ENCODE measurements at places on chromosomes 11 and 22.
A peak's percentile ranks its signal among the peaks of the same experiment; 100 is the strongest.

- no peak for DNase-seq
Observed at GRCh38 chr11:78428773-78429172, 11.2 kb upstream of the GAB2 start.

DNA sequence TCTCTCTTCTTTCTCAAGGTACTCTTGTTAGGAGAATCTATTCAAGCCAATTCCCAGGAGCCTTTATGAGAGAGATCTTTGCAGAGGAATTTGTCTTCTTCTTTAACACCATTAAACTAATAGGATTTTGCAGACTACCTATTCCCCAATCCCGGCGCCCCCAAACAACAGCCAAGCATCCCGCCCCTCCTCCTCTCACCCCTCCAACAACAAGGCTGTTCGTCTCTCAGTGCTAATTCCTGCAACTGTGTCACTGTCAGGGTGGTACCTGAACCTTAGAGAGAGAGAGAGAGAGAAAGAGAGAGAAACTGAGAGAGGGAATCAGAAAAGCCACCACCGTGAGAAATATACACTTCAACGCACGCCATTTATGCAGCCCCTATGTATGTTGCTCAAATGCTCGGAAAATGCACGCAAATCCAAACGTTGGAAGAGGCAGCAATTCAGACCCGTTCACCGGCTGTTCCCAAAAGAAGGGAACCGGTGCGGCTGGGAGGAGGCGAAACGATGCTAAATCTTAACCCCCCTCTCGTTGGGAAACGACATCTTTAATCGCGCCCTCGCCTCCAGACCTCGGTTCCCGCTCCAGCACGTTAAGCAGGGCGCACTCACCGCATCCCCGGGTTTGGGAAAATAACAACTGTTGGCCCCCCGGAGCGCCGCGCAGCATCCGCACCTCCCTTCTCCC is 961 bp downstream of the KCNA4 start:
- DNase-seq = no peak

GRCh38 chr11:123430721-123431497 is 840 bp downstream of the GRAMD1B start:
- peak; percentile 42 for DNase-seq

DNA sequence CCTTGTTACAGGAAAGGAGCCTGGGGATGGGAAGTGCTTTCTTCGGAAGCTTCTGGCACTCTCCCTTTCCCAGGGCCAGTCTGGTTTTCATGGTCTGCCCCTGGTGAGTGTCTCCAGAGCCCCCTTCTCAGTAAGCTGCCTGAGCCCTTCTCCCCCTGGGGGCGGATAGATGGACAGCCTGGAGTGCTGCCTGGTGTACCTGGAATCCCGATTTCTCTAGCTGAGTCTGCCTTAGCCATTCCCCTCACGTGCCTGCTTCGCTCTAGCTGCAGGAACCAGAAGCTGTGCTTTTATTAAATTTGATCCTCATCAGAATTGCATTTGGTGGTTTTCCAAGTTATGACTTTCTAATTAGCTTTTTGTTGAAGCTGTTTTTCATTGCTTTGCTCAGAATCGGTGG is 152.9 kb upstream of the NAV2 start:
- no peak for DNase-seq

- DNase-seq = no peak
Observed at GRCh38 chr11:86743223-86744118, 56.9 kb upstream of the PRSS23 start.

Measured in T-helper 1 cell (primary cell).